ENCODE measurements at places on chromosomes 6 and 20.
A peak's percentile ranks its signal among the peaks of the same experiment; 100 is the strongest.

DNA sequence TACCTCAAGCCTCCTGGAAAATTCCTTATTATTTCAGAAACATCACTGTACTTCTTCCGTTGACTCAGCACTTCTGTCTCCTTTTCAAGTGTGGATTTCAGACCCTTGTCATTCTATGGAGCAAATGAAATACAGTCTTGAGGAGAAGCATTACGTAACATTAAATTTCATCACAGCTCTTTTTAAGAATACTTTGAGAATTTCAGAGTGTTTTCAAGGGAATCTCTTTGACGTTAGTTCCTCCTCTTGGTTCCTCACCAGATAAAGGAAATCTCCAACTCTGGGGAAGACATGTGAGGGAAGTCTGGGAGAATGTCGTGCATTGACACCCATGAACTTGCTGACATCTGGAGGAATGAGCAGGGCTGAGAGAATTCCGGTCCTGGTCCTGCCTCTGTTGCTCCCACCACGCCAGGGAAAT lies 32.3 kb downstream of the UST start:
- no peak for DNase-seq

DNA sequence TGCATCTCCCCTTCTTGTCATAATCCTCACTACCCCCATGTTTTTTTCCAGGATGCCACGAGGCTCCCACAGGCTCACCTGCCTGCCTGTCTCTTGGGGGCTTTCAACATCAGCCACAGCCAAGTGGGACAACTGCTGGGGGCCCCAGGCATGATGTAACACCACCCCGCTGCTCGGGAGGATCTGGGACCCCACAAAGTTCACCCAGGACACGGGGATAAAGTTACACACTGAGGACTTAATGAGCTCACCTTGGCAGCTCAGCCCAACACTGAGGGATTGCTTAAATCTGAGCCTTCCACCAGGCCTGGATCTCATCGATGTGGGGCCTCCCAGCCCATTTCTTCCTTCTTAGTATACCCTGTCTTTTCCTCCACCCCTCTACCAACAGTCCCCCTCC lies 56.4 kb upstream of the NNAT start:
- no peak for DNase-seq

GRCh38 chr6:160127270-160128124 lies 5.9 kb downstream of the SLC22A1 start:
- DNase-seq = no peak

- DNase-seq = peak; percentile 49
These were observed 23.6 kb upstream of the TMEM181 start for GRCh38 chr6:158536084-158536890.

GRCh38 chr6:161168281-161168891 lies 105.5 kb downstream of the AGPAT4 start:
- DNase-seq = no peak

DNA sequence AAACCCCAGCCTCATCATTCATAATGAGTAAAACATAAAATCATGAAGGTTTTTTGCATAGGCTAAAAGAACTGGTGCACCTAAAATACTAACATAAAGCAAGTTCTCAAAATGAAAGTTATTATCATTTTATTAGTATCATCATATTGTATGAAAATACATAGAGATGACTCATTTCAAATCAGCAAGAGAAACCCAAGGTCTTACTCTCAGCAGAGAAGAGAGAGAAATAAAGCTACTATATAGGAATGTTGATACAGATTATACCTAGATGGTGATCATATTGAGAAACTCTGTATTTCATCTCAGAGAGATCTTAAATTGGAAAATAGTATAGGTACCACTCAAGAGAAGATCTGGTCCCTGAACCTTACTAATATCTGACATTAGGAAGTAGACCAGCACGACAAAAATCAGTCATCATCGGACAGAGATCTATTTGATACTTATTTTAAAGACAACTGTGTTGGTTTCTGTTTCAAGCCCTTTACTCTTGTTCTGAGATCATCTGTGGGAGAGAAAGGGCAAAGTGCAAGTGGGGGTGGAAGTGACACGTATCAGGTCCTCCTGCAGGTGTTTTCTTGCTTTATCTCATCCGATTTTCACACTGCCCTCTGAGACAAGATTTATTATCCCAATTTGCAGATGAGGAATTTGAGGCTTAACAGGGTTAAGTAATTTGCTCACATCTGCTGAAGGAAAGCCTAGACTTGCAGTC lies 532.3 kb downstream of the MAFB start:
- no peak for DNase-seq

DNA sequence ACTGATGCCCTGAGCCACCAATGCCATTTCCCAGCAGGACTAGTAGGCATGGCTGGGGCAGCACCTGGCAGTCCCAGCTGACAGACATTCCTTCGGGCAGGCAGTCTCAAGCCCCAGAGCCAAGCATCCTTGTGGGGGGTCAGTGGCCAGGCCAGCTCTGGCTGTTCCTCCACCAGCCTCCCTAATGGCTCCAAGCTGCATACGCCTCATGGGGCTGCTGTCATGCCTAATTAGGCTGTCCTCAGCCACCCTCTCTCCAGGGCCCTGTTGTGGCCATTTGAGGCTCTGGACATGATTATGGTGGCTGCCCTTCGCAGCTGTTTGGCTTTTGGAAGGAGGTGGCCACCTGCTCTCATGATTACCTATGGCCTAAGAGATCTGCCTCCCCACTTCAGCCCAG lies 79.4 kb downstream of the DLGAP4 start:
- DNase-seq = no peak

GRCh38 chr6:169571123-169571962 lies 130.5 kb downstream of the WDR27 start:
- no peak for DNase-seq

- DNase-seq = no peak
These were observed 31.6 kb downstream of the VEGFA start for GRCh38 chr6:43801495-43802181.

DNA sequence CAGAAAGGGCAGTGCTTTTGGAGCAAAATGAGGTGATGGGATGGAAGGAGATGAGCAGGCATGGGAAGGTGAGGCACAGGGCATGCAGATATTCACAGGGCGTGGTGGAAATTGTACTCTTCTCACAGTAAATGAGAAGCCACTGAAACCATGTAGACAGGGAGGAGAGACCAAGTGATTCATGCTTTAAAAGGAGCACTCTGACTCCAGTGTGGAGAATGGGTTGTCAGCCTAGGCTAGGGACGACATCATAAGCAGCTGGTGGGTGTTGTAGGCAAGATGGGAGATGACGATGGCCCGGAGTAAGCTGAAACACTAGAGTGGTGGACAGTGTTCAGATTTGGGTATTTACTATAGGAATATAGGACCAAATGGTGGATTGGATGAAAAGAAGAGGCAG lies 18.4 kb downstream of the PDE7B start:
- no peak for DNase-seq

GRCh38 chr6:135675862-135676261 lies 175.6 kb upstream of the PDE7B start:
- peak; percentile 30 for DNase-seq

GRCh38 chr6:49986551-49986950 lies 17.1 kb upstream of the DEFB113 start:
- no peak for DNase-seq

GRCh38 chr6:26304797-26305640 lies 60.0 kb upstream of the BTN3A2 start:
- no peak for DNase-seq

DNA sequence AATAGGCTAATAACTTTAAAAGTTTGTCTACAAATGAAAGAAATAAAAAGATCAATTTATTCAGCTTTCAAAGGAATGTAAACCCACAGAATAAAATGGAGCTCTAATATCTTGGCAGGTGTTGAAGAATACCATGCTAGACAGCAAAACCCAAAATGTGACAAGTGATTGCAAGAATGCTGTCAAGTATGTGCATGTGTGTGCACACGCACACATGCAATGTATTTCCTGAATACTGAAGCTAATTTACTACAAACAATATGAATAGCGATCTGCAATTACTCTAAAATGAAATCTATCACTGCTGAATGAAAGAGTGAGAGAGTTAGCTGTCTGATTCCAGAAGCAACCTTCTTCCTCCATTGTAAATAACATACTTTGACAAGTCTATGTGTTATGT lies 179.2 kb upstream of the HSF2 start:
- no peak for DNase-seq

DNA sequence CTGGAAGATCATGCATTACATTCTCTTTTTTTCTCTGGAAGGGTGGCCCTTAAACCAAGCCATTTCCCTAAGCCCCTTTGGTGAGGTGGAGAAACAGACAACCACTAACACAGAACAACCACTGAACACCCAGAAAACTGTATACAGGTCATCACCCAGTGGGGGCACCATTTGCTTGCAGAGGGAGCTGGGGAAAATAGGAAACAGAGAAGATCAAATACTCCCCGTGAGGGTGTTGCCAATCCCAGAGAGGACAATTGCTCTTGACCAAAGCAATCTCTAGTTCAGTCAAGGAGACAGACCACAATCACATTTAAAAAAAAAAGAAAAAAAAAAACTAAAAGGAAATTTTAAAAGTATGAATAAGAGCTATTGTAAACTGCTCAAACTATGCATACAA lies 865 bp upstream of the DAAM2 start:
- no peak for DNase-seq

DNA sequence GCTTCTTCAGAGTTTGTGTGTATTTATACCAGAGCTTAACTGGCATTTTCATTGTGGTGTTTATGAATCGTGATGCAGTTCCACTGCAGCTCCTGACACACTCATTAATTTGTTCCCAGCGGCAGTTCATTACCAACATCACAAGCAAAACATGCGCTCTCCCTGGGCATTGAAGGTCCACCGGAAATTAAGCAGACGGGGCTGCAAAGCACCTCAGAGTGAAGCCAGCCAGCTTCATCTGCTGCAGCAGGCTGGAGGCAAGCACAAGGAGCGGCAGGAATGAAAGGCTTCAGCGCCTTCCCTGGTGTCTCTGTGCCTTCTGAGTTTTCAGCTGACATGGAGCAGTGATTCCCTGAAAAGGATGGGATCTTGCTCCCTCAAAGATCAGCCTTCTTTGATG lies 246.0 kb upstream of the SPTLC3 start:
- DNase-seq = no peak

DNA sequence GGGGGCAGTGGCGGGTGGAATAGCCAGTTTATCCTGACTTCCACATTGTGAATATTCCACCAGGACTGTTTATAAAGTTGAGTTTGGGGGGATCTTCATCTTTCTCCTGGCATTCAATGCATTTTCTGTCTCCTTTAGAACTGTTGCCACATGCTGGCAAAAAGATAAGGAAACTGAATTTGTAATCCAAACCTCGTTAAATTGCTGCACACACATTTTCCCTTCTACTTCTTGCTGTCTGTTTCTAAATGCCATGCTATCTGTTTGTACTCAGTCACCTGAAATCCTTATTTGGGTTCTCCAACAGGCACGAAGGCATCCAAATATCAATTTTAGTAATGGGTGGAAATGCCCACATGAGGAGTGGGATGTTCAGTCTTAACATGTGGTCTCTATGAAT lies 180.2 kb upstream of the CCN2 start:
- no peak for DNase-seq

DNA sequence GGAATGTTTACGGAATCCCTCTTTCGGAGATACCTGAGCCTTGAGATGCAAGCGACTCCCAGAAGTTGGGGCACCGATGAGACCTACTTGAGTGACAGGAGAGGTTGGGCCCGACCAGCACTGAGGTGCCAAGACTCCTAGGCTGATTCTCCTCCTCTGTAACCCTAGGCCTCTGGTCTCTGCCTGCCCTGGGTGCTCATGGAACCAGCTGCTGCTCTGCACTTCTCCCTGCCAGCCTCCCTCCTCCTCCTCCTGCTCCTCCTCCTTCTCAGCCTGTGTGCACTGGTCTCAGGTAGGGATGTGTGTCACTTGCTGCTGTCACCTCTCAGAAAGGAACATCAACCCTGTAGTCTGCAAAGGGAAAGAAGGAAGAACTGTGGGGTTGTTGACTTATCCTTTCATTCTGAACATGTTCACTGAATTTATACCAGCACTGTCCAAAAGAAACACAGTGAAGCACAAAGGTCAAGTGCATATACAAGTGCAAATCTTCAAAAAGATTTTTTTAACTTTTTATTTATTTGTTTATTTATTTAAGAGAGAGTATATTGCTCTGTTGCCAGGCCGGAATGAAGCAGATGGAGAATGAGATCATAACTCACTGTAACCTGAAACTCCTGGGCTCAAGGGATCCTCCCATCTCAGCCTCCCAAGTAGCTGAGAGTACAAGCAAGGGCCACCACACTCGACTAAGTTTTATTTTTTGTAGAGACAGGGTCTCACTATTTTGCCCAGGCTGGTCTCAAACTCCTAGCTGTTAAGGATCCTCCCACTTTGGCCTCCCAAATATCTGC lies 913 bp downstream of the BTN2A2 start:
- DNase-seq = no peak

DNA sequence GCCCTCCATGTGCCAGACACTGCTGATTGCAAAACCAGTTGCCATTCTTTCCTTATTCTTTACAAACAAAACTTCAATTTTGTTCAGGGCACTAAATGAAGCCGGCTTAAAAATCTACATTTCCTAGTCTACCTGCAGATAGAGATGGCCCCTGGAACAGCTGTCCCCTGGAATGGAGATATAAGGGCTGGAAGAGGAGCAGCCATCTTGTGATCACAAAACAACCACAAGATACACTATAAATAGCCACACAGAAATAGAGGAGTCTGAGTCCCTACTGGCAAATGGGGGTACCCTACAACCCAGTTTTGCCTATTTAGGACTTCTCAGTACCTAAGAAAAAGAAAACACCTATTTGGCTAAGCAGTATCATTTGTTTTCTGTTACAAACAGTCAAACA lies 115.9 kb upstream of the BEND6 start:
- DNase-seq = no peak

GRCh38 chr6:44008821-44009370 lies 118.4 kb downstream of the MRPL14 start:
- DNase-seq = no peak

DNA sequence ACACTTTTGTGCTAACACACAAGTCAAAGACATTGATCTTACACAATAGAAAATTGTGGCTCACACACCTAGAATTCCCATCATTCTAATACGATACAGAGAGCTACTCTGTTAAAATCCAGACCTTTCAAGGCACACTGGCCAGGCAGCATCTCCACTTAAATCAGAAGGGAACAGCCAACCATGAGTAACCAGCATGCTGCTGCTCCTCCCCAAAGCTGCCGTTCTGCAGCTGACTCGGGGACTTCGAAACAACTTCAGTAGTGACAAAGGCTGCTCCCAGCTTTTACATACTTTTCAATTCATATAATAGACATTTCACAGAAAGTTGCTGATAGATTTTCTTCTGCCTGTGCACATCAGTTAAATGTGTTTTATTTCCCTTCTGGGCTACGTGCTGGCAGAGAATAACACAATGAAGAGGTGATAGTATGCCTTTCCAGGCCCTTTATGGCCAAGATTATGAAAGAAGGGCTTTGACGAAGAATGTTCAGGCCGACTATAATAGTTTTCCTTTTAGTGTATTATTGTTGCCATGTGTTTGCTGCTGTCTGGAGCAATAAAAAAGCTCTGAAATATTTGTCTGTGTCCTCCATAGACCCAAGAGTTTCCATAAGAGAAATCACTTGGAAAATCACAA lies 159.0 kb downstream of the GMDS start:
- no peak for DNase-seq
